ENCODE measurements at places on chromosomes 4 and X. TPM values are rescaled to one million over a fixed set of nuclear protein-coding genes. Genes with fewer than 3 reads are reported as not detected.
A peak's percentile ranks its signal among the peaks of the same experiment; 100 is the strongest.

- DNase-seq = no peak
These were observed 15.7 kb downstream of the LGI2 start for GRCh38 chr4:25015012-25015411.

GYPE gene
- not detected for total RNA-seq

DNA sequence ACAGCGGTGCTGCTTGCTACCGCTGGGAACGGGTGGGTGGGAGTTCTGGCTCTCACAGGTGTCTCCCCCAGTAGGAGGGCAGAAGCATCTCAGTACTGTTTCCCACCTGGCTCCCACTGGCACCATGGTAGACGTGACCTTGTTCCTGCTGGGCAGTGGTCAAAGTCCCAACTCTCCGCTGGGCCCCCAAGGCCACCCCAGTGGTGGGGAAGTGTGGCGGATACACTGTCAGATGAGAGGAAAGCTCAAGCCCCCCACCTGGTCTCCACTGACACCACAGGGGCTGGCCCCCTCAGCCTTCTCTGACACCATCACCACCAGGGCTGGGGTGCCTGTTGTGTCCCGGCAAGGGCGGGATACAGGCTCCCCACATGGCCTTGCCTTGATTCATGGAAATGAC lies 24.6 kb downstream of the LETM1 start:
- DNase-seq = no peak

ARL9 gene
- total RNA-seq = 1.3 TPM

DNA sequence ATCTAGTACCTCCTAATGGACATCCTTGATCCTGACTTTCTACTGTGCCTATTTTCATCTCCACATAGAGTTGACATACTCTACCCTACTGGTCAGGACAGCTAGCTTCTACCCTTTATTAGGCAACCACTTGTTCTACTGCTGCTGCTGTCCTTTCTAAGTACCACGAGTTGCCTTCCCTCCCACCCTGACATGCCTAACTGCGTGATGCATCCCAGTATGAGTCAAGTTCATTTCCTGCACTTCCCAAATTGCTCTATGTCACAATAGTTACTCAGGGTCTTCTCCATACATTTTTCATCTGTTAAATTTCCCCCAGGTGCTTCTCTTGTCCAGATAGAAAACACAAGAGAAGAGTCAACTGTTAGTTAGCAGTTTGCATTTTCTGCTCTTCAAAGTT lies 133.4 kb downstream of the TBC1D19 start:
- DNase-seq = no peak

GRCh38 chr4:128841402-128841801 lies 31.9 kb downstream of the JADE1 start:
- no peak for DNase-seq

DNA sequence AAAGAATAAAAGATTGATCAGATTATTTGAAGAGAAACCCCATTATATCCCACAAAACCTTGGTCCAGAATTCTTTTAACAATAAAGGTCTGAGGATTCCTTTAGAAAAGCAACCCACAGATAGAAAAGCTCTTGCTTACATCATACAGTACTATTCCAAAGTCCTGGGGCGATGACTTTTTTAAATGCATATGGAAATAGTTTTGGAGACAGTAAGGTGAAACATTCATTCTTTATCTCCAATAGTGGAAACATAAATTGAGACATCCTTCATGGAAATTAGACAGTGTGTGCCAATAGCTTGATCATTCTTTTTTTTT lies 85.7 kb upstream of the UCP1 start:
- no peak for DNase-seq

- no peak for DNase-seq
These were observed 1235.3 kb downstream of the FSTL5 start for GRCh38 chr4:160928482-160928881.

DNA sequence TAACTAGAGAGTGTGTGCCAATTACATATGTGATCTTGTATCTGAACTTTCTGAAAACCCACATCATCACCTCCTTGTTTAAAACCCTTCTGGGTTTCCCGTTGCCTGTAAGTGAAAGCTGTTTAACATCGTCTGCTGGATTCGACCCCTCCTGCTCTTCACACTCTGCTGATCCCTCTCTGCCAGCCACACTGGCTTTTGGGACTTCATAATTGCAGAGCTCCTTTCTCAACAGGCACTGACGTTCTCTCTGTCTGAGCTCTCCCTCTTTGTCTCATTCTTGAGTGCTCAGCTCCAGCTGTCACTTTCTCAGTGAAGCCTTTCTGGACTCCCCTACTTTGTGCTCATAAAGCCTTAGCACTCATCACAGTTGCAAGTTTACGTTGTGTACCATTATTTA lies 153.9 kb downstream of the CEP135 start:
- DNase-seq = no peak

- DNase-seq = no peak
These were observed 55.5 kb upstream of the LNX1 start for GRCh38 chr4:53646795-53647194.

GNL3L gene
- 52.9 TPM for total RNA-seq

GRCh38 chr4:132026166-132026565 lies 1122.9 kb upstream of the PCDH10 start:
- no peak for DNase-seq

GAGE2A gene
- not detected for total RNA-seq

DNA sequence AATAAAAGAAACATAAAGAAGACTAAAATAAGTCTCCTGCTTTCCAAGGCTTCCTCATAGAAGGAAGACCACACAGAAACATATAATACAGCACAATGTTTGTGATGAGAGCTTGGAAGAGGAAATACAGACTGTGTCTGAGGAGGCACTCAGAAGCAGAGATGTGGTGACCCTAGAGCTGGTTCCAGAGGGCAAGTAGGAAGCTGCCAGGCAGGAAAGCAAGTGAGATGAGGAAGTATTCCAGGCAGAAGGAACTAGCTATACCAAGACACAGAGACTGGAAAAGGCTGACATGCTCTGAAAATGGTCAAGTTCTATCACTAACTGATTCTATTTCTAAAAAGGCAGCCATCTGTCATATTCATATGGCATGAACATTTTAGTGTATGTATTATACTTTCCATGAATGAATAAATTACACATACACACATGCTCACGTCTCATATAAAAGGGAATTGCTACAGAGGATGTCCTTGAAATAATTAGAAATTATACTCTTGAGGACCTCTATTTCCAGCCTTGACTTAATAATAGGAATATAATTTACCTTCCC lies 16.6 kb upstream of the HSFX2 start:
- DNase-seq = no peak

- DNase-seq = no peak
These were observed 203.8 kb downstream of the AASDH start for GRCh38 chr4:56183344-56183959.

DNA sequence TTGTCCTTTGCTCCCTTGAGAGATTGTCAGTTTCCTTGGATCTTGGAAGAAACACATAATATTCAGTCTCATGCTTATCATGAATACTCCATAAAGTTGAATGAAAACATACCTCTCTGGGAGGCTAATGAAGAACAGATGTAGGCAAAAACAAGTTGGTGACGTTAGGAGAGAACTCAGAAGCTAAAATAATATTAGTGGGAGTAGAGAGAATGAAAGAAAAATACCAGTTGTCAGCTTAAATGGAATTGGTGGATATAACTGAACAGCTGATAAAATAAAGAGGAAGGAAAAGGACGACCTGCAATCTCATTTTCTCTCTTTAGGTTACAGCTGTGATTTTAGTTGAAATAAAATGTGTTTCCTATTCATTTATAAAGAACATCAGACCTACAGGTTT lies 124.8 kb downstream of the SNCA start:
- DNase-seq = no peak

- no peak for DNase-seq
These were observed 684.0 kb upstream of the MAGEB2 start for GRCh38 chrX:29531336-29531735.

- DNase-seq = peak; percentile 26
These were observed 78.1 kb downstream of the BMP15 start for GRCh38 chrX:50988649-50989048.

DNA sequence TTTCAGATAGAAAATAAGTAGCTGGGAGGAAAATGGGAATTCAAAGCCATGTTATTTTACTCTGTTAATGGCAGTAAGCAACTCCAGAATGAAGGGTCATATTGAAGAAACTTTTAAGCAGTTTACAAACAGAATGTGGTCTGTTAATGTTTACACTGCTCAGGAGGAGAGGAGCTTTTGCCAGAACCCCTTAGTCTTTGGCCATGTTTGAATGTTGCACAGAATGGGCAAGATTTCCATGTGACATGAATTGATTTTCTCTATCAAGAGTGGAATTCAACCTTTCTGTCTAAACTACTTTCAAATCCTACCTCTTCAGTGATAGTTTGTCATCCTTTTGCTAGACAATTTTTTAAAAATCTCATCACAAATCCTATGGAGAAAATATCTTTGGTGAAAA lies 115.8 kb upstream of the DGKK start:
- no peak for DNase-seq

GRCh38 chr4:27703771-27704170 lies 843.1 kb downstream of the STIM2 start:
- no peak for DNase-seq

GLRB gene
- total RNA-seq = 8.4 TPM

GAGE12J gene
- not detected for total RNA-seq

DNA sequence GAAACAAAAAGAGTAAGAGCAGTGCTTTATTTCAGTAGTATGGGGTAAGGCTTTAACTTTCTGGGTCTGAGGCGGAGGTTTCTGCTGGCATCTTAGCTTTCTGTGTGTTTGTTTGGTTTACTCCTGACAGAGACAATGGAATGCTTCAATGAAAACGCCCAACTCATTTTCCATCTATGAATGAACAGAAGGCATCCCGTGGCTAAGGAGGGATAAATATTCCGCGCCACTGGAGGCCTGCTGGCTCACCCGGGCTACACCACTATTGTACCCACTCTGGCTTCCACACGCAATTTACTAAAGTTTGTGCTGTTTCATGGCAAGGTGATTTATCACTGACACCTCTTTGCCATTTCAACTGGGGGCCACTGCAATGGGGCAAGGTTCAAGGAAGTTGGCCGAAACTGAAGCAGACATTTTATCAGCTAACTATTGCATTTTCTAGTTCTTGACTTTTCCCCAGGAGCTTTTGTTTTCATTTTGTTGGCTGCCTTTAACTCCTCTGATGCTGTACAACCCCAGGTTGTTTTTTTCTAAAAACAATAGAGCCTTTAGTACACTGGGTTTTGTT lies 32.8 kb upstream of the PPARGC1A start:
- DNase-seq = no peak

GRCh38 chr4:100017637-100018310 lies 67.7 kb upstream of the H2AZ1 start:
- DNase-seq = no peak

TMEM156 gene
- not detected for total RNA-seq

- no peak for DNase-seq
These were observed 7.6 kb upstream of the DCLK2 start for GRCh38 chr4:150070464-150071170.

DNA sequence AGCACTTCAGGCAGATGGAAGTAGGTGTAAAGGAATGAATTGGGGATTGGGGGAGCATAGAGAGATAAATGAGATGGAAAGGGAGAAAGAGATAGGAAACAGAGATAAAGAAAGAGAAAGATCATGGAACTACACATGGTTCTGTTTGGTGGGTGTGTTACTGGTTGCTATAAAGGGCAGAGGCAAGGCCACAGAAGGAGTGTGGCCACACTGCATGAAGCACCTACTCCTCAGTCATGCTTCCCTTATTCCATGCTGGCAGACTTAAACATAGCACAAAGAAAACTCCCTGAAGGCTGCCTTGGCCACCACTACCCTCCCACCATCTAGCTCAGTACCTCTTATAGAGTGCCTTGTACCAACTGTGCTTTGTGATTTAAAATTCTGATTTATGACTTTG lies 56.9 kb downstream of the OPHN1 start:
- DNase-seq = no peak

DNA sequence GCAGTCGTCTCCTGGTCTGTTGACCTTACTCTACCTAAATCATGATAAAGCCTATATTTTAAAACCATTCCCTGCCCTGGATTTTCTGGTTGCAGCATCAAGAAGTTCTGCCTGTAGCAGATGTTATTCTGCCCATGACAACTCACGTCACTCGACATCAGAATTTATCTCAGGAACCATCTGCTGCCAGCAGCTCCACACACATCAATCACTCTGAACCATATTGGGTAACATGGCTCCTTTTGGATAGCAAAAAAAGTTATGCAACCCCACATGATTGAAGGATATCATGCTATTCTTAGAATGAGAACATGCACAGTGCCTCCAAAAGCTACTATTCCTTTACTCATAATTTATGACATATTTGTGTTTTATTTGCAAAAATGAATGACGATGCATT lies 341.4 kb downstream of the DHRSX start:
- DNase-seq = no peak

DNA sequence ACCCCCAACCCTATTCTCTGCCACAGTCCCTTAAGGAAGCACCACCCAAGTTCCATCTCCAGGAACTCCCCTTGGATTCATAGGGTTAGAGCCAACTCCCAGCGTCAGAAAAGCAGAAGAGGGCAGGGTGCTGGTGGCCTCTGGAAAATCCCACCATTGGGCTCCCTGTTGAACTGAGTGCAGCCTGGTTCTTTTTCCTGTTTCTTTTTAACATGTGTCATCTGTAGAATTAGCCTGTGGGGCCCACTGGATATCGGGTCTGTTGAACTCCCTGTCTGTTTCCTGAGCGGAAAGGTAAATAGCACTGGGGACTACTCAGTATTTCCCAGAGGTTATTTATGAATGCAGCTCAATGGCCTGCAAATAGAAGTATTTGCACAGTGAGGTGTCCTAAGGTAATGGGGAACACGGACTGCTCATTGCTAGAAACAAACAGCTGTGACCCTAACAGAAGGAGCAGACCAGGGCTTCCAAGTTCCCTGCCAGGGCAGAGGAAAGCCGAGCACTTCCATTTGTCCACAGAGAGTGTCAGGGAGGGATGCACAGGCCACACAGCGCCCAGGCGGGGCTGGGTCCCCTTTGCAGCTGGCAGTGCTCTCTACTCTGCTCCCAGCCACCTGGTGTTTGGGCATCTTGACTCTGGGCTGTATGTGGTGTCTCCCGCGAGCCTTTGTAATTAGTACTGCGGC lies 102.6 kb downstream of the FHDC1 start:
- no peak for DNase-seq

CXorf49 gene
- not detected for total RNA-seq

DNA sequence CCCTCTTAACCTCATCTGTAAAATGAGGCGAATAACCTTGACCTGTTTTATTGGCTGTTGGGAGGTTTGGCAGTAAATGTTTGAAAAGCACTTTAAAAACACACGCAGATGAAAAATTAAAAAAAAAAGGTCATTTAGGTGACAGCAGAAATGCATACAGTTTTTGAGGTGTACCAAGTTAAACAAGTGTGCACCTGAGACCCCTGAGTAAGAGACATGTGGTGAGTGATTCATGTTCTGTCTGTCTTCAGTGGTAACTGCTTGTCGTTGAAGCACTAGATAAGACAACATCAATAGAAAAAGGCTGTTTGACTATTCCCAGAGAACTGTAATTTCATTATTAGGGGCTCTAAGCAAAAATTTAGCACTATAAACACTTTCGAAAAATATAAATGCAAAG lies 608.4 kb upstream of the PITX2 start:
- no peak for DNase-seq

TMEM271 gene
- 0.32 TPM for total RNA-seq

DNA sequence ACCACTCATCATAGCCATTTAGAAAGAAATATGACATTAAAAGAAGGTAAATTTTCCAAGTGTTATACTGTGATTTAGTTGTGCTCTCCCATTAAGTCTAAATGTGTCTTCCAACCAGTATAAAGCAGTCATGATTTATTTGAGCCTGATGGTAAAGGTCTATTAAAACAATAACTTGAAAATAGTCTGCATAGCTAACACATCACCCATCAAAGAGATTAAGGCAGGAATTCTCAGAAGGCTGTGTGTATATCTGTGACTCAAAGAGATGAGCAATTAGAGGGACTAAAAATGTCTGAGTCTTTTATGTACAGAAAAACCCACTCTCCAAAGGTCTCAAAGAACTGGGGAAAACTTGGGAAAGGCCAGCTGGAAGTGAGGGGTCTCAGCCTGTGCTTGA lies 70.3 kb upstream of the IQCM start:
- no peak for DNase-seq
